ENCODE measurements at places on chromosomes 7 and 10.

GRCh38 chr7:106278695-106279094, 6.1 kb downstream of the NAMPT start:
- DNase-seq = no peak

DNA sequence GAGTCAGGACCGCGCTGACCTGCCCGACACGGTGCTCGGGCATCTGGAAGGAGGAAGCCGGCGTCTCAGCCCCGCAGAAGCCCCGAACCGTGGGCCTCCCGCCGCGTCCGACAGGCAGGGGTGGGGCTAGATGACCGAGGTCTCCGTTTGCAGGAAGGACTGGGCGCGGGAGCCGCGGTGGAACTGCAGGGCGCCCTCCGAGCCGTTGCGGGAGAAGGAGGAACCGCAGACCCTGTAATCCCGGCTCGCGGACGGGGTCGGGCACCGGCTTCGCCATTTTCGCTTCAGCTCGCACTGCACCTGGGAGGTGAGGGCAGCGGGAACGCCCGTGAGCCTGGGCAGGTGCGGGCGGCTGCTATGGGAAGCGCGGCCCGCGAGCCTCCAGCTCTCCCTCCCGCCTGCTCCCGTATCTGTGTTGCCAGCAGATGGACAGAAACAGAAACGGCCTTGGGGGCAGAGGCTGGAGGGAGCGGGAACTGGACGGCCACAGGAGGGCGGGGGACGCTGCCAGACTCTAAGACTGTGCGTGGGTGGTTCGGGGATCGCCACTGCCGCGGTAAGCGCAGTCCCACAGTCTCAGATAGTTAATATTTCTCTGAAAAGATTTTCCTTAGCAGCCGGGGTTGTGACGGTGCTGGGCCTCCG, 114.1 kb downstream of the VIPR2 start:
- DNase-seq = no peak

- no peak for DNase-seq
These were observed 80.9 kb downstream of the SHH start for GRCh38 chr7:155731380-155731779.

GRCh38 chr7:29859524-29860185, 53.3 kb downstream of the WIPF3 start:
- DNase-seq = no peak

All from astrocyte of the spinal cord (primary cell).